Head of caudate nucleus (tissue), 42 donors: ENCODE measurements at places on chromosomes 6 and 20.
A peak's percentile ranks its signal among the peaks of the same experiment; 100 is the strongest.

- DNase-seq, result no peak
Observed at GRCh38 chr6:152250127-152250526, 387.0 kb downstream of the SYNE1 start.

DNA sequence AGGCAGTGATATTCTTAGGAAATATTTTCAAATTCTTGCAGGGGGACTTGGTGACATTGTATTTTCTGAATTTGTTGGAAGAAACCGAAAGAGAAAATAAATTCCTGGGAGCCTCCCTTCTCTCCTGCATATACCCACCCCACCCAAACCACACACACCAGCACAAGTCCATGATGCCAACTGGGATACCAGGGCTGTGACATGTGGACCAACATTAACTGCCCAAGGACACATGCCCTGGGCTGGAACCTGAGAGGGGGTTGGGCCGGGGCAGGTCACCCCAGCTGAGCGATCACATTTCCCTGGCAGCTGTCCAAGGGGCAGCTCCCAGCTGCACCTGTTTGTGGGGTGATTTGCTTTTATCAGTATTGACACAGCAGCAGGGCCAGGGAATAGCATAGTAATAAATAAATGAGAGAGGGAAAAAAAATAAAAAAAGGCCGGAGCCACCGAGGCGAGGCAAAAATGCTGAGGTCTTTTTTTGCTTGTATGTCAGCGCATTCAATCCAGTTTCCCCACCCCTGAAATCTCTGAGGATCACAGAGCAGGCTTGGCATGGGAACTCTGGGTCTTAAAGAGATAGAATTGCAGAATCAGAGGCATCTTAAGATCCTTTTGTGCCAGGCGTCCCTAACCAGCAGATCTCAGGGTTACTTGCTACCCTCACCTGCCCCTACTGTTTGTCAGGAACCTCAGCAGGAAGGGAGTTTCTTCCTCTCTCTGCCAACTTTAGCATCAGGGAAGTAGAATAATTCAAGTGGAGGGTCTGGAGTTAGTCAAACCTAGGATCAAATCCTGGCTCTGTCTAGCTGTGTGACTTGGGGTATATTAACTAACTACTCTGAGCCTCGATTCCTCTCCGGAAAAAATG is 66.5 kb upstream of the PIM1 start:
- DNase-seq, result peak; percentile 36

DNA sequence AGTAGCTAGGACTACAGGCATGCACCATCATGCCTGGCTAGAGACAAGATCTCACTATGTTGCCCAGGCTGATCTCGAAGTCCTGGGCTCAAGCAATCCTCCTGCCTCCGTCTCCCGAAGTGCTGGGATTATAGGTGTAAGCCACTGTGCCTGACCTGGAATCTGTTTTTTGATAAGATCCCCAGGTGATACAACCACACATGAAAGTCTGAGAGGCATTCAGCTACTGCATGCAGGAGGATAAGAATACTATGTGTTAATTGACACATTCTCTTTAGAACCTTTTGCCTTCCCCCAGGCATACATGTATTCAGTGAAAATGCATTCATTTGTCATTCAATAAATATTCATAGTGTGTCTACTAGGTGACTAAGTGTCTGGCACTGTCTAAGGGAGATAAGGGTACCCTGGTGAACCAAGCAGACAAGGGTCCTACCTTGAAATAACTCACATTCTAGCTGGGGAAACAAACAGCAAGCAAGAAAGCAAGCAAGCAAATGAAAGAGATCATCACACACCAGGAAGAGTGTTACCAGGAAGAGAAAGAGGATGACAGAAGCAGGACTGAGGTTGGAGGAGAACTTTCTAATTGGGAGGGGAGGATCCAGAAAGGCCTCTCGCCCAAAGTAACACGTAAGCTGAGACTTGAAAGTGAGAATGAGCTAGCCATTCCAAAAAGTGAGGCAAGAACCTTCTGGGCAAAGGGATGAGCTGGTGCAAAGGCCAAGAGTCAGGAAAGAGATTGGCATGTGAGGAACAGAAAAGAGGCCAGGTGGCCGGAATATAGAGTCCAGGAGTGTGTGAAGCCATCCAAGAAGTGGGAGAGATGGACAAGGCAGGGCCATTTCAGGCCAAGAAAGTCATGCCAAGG is 6.5 kb downstream of the GFOD1 start:
- no peak for DNase-seq

- DNase-seq, result no peak
Observed at GRCh38 chr6:85453490-85453889, 3.6 kb downstream of the NT5E start.

GRCh38 chr20:6502219-6502618 is 265.3 kb upstream of the BMP2 start:
- no peak for DNase-seq

DNA sequence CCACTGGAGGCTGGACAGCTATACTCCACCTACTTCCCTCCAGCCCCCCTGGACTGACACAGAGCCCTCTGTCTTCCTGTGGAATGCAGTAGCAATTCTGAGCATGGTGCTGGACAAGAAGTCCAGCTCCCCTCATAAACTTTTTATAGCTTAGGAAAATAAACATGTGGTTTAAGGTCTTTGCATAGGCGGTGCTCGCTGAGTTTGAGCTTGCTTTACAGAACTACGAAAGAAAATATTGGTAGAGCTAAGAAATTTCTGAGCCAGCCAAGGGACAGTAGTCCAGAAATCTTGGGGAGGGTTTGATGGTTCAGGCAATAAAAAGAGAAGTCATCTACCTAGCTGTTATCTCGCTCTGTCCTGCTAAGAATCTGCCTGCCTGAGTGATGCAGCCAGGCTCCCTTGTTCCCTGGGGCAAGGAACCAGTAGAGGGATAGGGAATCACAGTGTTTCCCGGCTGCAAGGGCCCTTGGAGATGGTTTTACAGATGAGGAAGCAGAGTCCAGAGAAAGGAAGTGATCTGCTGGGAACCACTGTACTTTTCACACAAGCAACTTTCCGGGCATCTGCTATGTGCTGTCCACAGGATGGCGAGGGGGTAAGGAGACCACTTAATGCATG is 343.4 kb downstream of the CDC5L start:
- no peak for DNase-seq

- no peak for DNase-seq
Observed at GRCh38 chr20:41989935-41990635, 371.9 kb upstream of the CHD6 start.

DNA sequence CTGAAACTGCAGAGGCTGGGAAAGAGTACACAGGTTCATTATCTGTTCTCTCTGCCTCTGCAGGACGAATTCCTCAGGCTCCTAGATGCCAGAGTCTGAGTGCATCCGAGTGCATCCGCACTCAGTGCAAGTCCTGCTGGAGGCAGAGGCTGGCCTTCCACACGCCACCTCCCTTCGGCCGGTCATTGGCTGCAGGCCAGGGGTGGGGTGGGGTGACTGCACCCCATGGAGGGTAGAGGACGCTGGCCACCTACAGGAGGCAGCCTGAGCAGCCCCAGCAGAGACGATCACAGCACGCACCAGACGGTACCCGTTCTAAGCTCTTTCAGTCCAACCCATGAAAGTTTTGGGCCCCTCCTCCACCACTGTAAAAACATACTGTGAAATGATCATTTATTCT is 11.7 kb downstream of the SFT2D1 start:
- DNase-seq, result peak; percentile 88

DNA sequence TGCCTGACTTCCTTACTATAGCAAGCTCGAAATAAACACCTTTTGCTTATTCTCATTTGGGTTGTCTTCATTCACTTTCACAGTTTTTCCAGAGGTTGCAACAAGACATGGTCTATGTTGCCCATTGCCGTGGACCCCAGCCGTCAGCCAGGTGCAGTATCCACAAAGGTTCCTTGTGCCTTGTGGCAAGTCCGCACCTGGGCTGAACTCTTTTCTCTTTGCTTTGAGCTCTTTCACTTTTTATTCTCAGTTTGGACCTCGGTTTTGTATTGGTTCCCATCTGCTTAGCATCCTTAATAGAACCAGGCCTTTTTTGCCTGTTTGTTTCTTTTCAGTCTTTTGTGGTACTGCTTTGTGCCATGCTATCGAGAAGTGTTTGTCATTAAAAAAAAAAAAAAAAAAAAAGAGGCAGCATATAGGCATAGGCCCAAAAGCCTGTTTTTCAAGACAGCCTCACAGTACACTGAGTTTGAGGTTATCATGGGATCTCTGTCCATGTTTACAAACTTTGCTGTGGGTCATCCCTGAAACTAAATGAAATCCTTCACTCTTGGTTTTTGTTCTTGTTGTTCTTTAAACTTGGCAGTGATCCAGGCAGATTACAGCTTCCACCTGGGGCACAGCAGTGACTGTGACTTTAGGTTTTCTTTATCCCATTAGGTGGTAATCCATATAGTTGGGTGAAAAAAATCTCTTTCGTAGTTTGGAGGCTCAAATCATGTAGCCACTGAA is 33.3 kb downstream of the GSTA3 start:
- no peak for DNase-seq

GRCh38 chr6:446418-447366 is 55.1 kb downstream of the IRF4 start:
- DNase-seq, result no peak

GRCh38 chr6:43710576-43710975 is 23.0 kb upstream of the MRPS18A start:
- DNase-seq, result no peak

DNA sequence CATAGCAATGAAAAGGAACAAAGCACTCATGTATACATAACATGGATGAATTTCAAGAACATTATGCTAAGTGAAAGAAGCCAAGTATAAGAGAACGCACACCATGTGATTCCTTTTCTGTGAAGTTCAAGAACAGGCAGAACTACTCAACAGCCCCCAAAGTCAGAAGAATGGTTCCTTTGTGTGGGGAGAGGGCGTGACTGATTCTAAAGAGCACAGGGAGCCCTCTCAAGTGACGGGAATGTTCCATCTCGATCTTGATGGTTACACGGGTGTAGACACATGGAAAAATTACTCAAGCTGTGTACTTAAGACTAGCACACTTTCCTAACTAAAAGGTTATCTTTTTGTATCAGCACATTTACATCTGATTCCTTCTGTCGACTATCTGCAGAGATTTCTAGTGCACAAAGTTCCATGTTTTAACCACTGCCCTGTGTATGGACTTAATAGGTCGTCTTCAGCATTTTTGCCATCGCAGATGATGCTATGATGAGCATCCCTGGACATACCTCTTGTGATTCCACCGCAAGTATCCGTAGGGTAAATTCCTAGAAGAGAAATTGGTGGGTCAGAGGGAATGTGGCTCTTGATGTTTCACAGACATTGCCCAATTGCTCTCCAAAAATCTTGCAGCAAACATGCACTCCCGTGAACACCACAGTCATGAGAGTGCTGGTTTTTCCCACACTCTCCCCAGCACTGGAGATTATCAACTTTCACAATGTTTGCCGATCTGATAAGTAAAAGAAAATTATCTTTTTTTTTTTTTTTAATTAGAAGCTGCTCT is 279.3 kb downstream of the BMP7 start:
- DNase-seq, result no peak
